CD4-positive, alpha-beta T cell treated with Interleukin-15 for 1 hour (primary cell): ENCODE measurements at places on chromosomes 11 and 22.

DNA sequence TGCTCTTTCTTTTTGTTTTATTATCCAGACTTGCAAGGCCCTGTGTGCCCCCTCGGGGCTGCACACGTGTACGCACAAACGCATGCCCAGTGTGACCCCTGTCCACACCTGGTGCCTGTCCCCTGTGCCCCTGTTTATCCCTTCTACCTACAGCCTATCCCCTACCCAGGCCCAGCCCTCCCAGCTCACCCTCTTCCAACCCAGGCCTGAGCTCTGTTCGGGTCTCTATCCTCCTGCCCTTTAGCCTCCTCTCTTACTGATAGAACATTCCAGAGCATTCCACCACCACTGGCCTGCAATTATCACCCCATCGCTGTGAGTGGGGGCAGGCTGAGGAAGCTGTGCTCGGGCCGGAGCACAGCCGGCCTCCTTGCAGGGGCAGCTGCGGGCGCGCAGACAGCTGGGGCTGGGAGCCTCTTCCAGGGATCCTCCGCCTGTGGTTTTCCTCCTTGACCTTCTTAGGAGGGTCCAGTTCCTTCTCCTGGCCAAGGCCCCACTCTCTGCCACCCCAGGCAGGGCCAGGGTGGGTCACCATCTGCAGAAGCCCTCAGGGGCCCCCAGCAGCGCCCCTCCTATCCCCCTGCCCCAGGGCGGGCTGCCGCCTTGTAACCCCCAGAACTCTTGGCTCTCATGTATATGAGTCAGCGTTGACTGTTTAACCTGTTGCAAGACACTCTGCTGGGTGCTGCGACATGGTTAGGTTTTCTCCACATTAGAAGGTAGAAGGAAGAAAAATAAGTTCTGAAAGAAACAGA is 41.8 kb upstream of the KCNQ1OT1 start:
- DNase-seq = no peak

- DNase-seq = no peak
Measured at GRCh38 chr11:35765211-35765610, 102.6 kb downstream of the TRIM44 start.

GRCh38 chr11:11857769-11858168 is 16.0 kb downstream of the USP47 start:
- peak; percentile 17 for DNase-seq

DNA sequence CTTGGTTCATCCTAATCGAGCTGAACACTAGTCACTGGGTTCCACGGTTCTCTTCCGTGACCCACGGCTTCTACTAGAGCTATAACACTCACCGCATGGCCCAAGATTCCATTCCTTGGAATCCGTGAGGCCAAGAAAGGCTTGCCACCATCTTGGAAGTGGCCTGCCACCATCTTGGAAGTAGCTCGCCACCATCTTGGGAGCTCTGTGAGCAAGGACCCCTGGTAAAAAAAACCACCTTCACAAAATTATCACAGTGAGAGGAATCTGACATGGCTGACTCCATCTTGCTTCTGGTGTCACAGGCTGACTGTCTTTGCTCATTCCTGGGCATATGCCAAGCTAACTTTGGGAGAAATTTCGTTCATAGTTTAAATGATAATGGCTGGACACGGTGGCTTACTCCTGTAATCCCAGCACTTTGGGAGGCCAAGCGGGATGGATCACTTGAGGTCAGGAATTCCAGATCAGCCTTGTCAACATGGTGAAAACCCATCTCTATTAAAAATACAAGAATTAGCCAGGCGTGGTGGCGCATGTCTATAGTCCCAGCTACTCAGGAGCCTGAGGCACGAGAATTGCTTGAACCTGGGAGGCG is 18.9 kb upstream of the KCTD14 start:
- DNase-seq = no peak

DNA sequence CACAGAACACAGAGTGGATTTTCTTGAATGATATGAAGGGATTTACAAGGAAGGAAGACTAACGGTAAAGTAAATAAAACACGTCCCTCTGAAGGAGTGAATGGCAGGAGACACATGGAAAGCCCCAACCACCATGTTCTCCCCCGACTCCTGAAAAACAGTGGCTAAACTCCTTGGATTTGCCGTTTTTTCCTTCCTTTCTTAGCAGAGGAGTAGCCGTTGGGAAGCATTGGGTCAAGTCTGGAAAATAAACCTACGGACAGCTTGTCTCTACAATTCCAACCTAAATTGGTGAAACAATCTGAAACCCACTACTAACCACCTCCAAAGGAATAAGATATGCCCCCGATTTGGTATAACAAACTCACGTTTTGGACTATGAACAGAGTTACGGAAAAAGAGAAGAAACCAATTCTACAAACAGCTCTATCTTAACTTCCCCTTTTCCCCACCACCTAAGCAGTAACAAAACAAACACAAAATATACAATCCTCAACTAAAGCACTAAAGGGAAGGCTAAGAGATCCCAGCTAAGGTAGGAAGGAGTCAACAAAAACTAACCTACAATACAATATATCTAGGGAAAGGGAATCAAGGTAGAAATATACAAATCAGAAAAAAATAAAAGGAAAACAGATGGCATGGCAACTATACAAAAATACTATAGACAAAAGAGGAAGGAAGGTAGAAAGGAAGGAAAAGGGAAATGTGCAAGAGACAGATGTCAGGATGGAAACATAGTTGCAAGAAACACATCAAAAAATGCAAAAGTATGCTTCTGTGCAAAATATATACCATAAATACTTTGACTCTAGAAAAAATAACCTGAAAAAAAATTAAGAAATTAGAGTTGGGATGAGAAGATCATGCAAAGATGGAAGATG is 43.8 kb upstream of the LYVE1 start:
- no peak for DNase-seq

DNA sequence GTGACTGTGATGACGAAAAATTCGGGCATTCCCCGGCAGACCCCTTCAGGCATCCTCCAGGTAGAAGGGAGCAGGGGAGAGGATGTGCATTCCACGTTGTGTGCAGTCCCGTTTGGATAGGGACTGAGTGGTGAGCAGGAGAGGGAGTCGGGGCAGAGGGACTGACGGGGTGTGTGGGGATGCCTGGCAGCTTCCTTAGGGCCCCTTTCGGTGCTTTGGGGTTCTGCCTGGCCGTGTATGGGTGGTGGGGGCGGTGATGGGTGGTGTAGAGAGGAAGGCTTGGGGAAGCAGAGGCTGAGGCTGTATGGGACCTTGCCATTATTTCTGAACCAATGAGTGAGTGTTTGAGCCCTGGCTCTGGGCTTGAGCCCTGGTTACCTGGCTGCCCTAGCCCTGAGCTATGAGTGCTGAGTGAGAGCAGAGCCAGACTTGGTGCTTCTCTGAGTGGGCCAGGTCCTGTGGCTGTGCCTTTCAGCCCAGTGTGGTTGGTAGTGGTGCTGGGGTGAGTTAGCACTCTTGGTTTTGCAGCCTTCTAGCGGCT is 914 bp downstream of the INPPL1 start:
- no peak for DNase-seq
